Caco-2 (cell line): ENCODE measurements at places on chromosomes 16 and 17. TPM values are rescaled to one million over a fixed set of nuclear protein-coding genes. Genes with fewer than 3 reads are reported as not detected.
A peak's percentile ranks its signal among the peaks of the same experiment; 100 is the strongest.

DNA sequence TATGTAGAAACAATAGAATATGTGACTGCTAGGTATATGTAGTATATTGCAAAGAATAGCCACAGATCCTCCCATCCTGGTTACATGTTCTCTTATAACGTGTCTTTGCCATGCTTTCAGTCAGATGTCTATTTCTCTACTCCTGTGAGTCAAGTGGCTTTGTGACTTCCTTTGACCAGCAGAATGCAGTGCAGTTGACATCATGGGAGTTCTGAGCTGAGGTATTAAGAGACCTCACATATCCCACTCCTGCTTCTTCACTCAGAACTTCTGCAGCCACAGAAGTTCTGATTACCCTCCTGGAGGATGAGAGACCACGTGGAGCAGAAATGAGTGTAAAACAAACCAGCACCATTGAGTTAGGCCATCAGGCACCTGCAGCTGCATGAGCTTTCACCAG lies 222.5 kb downstream of the PRKCA start:
- no peak overlapping the region for H3K27ac ChIP-seq
- no peaks in the 10 kb centered on the region for H3K27me3 ChIP-seq
- H3K4me3 ChIP-seq, result no peak overlapping the region
- no peak for DNase-seq
- no peaks in the 10 kb centered on the region; the same call in 1 of the 2 replicates for H3K4me1 ChIP-seq

- no peaks in the 10 kb centered on the region for H3K27me3 ChIP-seq
- no peak overlapping the region for H3K27ac ChIP-seq
- no peak for DNase-seq
- H3K36me3 ChIP-seq, result no peaks in the 10 kb centered on the region
These were observed 48.4 kb upstream of the PABPN1L start for GRCh38 chr16:88914750-88915368.

DNA sequence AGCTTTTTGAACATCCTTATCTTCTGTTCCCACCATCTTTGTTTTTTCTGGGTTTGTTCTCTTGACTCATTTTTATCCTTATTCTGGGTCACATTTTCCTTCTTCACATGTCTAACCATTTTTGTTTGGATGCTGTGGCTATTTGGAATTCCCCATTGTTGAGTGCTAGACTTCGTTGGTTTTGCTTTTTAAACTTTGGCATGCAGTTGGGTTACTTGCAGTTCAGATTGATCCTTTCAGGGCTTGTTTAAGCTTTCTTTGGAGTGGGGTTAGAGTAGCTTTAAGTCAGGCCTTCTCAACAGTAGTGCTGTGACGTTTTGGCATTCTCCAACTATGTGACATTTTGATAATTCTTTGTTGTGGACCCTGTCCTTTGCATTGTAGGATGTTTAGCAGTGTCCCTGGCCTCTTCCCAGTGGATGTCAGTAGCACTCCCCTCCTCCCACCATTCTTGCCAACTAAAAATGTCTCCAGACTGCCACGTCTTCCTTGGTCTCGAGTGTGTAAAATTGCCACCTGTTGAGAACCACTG lies 21.1 kb downstream of the PRMT7 start:
- H3K36me3 ChIP-seq, result no peaks in the 10 kb centered on the region; the same call in none of the 2 replicates
- no peak overlapping the region for H3K4me3 ChIP-seq
- H3K4me1 ChIP-seq, result peaks cover 65% of the 10 kb centered on the region
- peak overlapping the region; percentile 92 for H3K27ac ChIP-seq
- DNase-seq, result no peak

HCFC1R1 gene
- 40.8 and 44.9 TPM in 2 replicates for total RNA-seq

GRCh38 chr16:83945587-83945986 lies 7.5 kb upstream of the OSGIN1 start:
- no peak overlapping the region for H3K4me3 ChIP-seq
- H3K36me3 ChIP-seq, result no peaks in the 10 kb centered on the region
- peaks cover 38% of the 10 kb centered on the region for H3K4me1 ChIP-seq
- no peak overlapping the region for H3K27ac ChIP-seq
- no peaks in the 10 kb centered on the region for H3K27me3 ChIP-seq

KIF2B gene
- not detected in 2 replicates for total RNA-seq

- H3K4me3 ChIP-seq, result peak overlapping the region; percentile 21
- H3K27me3 ChIP-seq, result no peaks in the 10 kb centered on the region
- peak; percentile 94 for DNase-seq
- H3K36me3 ChIP-seq, result no peaks in the 10 kb centered on the region
- H3K27ac ChIP-seq, result peak overlapping the region; percentile 61
These were observed 26.4 kb downstream of the USP10 start for GRCh38 chr16:84726079-84726668.

GLP2R gene
- total RNA-seq, result not detected in 2 replicates

DNA sequence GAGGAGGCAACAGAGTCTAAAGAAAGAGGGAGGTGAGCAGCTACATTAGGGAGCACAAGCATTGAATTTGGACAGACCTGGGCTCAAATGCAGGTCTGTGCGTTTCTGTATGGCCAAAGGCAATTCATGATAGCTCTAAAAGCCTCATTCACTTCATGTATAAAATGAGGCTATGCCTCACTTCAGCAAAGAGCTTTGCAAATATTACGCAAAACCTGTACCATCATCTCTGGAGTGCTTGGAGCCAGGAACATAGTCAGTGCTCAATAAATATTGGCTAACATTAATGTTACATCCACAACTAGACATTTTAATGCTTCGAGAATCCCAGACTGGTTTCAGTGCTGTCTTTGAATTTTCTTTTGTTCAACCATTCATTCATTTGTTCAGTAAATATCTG lies 254.7 kb upstream of the CDH11 start:
- DNase-seq, result no peak
- no peak overlapping the region for H3K27ac ChIP-seq
- no peaks in the 10 kb centered on the region for H3K4me1 ChIP-seq

CDYL2 gene
- total RNA-seq, result 0.95 and 1.8 TPM in 2 replicates

DNA sequence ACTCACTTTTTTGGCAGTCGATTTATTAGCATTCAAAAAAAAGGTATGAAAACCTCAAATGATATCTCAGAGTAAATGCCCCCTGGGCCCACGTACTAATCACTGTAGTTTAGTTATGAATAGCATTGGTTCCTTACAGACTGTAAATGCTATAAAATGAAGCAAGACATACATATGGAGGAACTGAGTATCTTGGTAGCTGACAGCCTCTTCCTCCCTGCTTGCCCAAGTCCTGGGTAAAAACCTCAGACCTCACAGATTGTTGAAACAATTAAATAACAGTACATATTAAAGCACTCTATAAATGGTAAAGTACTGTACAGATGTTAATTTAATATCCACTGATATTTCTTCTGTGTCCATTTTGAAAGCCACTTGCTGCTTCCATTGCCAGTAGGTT lies 33.2 kb upstream of the ABCC11 start:
- DNase-seq, result no peak
- no peak overlapping the region for H3K27ac ChIP-seq
- H3K27me3 ChIP-seq, result no peaks in the 10 kb centered on the region
- H3K36me3 ChIP-seq, result peaks cover 1% of the 10 kb centered on the region
- no peak overlapping the region for H3K4me3 ChIP-seq
- no peaks in the 10 kb centered on the region for H3K4me1 ChIP-seq

KCNH4 gene
- total RNA-seq, result 0.07 and 0.37 TPM in 2 replicates

C16orf92 gene
- not detected in 2 replicates for total RNA-seq

DNA sequence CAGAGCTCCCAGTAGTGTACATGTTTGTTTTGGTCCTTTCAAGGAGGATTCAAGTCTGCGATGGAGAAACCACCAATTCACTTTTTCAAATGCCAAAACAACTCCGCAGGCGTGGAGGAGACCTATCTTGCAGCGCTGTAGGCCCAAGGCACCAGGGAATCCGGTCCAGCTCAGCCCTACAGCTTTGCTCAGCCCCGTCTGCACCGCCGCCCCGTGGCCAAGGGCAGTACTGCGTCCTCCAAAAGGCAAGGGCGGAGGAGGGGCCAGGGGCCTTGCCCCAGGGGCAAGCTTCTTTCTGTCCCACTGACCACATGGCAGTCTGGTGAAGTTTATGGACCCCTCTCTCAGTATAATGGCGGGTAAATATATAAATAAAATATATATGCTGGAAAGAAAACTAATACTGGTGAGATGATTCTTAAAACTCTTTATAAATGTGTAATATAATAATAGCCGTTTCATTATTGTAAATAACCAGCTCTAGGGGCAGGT lies 709 bp upstream of the CD300LG start:
- peak; percentile 83 for DNase-seq
- no peaks in the 10 kb centered on the region for H3K36me3 ChIP-seq
- H3K4me3 ChIP-seq, result no peak overlapping the region

HOXB2 gene
- 0.65 and 1.1 TPM in 2 replicates for total RNA-seq

CFDP1 gene
- total RNA-seq, result 71.6 and 77.6 TPM in 2 replicates
